ENCODE measurements at places on chromosomes 3 and 15.

DNA sequence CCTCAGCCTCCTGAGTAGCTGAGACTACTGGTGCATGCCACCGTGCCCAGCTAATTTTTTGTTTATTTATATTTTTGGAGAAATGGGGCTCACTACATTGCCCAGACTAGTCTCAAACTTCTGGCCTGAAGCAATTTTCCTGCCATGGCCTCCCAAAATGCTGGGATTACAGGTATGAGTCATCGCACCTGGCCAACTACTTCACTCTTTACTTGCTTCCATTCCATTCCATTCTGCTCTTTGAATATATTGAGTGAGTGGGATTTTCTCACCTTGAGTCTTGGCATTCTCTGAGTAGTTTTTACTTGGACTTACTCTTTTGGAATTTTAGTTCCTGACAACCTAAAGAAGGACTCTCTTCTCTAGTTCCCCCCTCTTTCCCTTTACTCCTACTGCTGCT lies 93.8 kb upstream of the UNC13C start:
- DNase-seq: no peak

- no peak for DNase-seq
Measured at GRCh38 chr3:45779746-45780735, 16.3 kb downstream of the SLC6A20 start.

GRCh38 chr3:14602804-14603644 lies 48.5 kb upstream of the CCDC174 start:
- DNase-seq: no peak

DNA sequence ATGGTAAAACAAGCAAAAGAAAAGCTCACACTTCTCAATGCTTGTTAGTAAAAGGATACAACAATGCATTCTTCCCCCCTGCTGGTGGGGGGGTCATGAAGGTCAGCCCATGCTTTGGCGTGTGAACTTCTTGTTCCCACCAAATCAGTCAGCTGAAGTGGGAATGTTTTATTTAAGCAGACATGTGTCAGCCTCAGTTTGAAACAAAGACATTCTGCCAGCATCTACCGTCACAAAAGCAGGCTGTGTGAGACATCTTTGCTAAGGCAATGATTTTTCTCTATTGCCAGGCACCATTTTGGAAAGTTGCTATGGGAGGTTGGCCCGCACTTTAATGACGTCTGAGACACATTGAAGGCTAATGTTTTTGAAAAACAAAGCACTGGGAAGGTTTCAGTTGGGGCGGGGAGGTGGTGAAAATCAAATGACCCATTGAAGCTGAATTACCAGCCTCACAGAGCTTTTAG lies 206.6 kb downstream of the TLE3 start:
- DNase-seq: no peak

- no peak for DNase-seq
Measured at GRCh38 chr3:58497097-58497496, 5.2 kb downstream of the KCTD6 start.

GRCh38 chr15:100939791-100940190 lies 20.6 kb downstream of the LRRK1 start:
- DNase-seq: peak; percentile 64

DNA sequence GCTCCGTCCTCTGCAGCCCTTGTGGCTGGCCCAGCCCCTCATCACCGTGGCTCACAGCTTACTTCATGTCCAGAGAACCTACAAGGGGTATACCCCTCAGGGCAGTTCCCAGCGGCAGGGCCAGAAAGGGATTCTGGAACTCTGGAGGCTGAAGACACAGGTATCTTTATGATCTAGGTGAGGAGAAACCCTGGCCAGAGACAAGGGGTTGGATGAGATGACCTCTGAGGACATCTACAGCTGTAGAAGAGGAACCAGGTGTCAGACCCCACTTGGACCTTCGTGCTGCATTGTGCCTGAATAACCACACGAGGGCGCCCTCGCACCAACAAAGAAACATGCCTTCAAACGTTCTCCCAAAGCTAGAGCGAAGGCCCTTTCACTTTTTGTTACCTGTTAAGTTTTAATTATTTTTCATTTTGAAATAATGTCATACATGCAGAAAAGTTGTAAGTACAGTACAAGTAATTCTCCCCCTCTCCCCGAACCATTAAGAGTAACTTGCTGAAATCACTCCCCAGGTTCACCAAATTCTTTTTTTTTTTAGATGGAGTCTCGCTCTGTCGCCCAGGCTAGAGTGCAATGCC lies 118.7 kb upstream of the SMAD3 start:
- DNase-seq: peak; percentile 79

DNA sequence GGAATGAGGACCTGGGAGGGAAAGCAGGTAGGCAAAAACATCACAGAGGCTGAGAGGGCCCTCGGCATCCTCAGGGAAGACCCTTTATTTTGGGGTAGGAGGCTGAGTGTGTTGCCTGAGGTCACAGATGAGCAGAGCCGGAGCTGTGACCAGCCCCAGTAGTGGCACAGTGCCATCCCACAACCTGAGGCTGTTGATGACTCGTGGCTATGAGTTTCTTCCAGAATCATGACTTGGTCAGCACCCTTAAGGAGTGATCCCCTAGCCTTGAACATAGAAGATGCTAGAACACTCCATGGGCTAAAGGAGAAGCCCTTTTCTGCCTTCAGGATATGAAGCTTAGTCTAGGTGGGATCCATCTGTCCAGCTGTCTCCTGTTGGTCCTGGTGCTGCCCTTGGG lies 19.5 kb upstream of the CXCR6 start:
- DNase-seq: peak; percentile 21

DNA sequence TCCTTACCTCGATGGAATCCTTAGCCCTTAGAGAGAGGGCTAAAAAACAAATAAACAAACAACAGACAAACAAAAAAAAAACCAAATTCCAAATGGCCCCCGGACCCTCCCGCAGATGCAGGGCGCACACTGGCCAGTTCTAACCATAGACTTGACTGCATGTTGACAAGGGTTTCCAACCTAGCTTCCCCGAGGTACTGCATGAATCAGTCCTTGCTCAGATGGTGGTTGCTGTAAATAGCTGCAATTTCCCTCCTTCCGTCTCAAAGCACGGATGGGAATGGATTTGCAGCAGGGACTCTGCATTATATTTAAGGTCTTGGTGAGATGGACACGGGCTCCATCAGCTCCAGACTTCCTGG lies 162.8 kb downstream of the CD47 start:
- DNase-seq: peak; percentile 46

DNA sequence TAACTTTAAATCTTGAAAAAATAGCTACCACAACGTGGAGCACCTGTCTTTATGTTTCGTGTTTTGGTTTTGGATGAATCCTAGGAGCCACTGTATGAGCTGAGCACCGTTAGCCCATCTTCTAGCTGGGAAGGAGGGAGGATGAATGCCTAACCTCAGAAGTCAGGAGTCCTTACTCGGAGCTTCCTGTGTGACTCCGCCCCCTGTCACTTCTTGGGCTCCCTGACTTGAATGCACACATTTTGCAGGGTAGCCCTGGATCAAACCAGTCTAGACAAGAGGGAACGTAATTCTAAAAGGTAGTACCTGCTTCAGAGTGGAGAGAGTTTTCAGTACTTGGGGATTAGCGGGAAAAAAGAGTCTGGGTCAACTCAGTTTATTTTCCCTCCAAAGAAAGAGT lies 5.3 kb downstream of the GABRA5 start:
- no peak for DNase-seq

- DNase-seq: no peak
Measured at GRCh38 chr3:193945143-193945542, 190.8 kb upstream of the HES1 start.

DNA sequence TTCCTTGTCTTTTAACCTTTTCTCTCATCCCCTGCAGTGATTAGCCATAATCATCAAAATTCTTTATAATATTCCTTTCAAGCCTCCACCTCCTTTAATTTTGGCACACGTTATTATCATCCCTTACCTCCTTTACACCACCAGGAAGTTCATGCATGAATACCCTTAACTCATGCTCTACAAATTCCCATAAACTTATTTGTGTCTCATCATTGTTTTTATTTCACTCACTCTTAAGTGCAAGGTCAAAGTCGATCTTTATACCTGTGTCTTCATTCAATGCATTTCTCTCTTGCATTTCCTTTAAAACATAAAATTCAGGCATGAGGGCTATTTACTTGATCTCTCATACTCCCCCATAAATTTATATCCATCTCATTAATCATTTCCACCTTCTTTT lies 1064.6 kb upstream of the CADM2 start:
- no peak for DNase-seq

- DNase-seq: no peak
Measured at GRCh38 chr3:114609973-114610630, 316.3 kb downstream of the TIGIT start.

DNA sequence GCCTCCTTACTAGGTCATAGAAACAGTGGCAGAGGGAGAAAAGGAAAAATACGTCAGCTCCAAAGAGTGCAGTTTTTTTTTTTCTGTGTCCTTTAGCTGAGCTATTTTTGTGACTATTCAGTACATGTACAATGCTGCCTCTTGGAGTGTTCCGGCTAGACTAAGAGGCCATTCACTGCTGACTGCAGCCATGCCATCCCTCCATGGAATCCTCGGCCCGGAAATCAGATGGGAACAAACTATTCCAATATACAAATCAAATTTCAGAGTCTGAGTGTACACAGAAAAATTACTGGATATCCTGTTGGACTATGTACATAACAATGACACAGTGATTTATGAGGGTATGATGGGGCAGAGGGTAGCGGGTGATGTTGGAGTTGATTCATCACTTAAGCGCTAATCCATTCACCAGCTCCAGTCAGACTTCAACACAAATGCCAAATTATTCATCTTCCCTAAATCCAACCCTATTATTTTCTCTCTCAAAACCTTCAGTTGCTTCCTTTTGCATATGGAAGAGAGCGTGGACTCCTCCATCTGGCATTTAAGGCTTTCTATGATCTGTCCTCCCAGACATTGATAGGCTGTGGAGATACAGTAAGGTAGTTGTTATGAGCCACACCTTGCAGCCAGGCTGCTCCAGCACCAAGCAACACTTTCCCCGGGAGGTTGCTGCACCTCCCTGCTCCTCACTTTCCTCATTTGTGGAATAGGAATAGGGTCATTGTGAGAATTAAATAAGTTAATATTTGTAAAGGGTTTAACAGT lies 109.1 kb downstream of the LPP start:
- DNase-seq: no peak

DNA sequence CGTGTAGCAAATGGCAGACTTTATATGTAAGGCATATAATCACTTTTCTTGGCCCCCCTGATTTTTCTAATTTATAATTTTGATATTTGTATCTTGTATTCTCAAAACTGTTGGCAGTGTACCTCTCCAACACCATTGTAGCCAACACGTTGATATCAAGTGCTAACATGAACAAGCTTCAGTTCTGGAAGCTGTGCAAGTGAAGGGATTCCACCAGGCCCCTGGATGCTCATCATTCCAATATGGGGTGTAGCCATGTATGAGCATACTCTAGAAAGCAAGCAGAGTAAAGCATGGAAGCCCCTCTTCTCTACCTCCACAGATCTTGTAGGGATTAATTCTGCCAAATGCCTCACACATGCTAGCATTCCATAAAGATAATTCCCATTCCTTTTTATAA lies 211.3 kb downstream of the MYRIP start:
- no peak for DNase-seq

Data from hematopoietic multipotent progenitor cell treated with erythropoietin and hydrocortisone succinate and interleukin-3 and kit ligand, for 6 days (in vitro differentiated cells).